ENCODE measurements at places on chromosomes 2 and 18.

DNA sequence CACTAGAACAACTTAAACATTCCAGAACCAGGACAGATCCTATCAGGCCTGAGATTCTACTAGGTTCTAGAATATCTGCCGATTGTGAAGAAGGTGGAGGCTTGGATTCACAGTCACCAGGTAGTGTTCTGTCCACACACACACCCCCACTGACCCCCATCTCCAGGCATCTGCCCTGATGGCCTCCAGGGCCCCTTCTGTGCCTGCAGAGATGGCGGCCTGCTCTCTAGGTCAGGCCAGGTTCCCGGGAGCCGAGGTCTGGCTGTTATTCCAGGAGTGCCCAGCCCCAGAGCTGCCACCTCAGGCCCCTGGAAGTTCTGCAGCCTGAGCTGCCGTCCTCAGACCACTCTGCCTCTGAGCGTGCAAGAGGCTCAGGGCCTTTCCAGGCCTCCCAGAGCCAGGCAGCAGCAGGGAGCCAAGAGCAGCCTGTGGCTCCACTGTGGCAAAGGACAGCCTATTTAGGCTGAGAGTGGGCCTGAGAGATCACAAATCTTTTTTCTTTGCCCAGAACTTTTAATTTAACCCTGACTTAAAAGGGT is 96.2 kb upstream of the ASAP2 start:
- DNase-seq = no peak

DNA sequence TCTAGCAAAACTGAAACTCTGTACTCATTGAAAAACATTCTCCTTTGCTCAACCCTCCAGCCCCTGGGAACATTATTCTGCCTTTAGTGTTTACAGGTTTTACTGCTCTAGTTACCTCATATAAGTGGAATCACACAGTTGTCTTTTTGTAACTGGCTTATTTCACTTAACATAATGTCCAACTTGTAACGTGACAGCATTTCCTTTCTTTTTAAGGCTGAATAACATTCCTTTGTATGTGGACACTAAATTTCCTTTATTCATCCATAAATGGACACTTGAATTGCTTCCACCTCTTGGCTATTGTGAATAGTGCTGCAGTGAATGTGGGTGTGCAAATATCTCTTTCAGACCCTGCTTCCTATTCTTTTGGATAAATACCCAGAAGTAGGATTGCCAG is 144.9 kb downstream of the ACTR3 start:
- DNase-seq = no peak

DNA sequence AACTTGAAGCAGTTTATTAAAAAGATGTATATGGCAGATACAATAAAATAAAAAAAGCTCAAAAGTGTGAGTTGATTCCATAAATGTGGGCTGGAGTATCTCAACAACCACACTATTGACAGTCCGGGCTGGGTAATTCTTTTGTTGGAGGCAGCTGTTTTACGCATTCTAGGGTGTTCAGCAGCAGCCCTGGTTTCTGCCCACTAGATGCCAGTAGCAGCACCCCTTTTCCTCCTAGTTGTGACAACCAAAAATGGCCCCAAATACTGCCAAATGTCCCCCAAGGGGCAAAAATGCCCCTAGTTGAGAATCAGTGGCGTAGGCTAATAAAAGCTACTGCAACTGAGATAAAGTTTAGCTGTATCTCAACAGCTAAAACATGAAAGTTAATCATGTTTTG is 44.8 kb downstream of the CHMP3 start:
- DNase-seq = no peak

- DNase-seq = no peak
Observed at GRCh38 chr18:55821219-55821618, 233.2 kb upstream of the TCF4 start.

- DNase-seq = no peak
Observed at GRCh38 chr2:187404431-187405110, 43.5 kb downstream of the CALCRL start.

DNA sequence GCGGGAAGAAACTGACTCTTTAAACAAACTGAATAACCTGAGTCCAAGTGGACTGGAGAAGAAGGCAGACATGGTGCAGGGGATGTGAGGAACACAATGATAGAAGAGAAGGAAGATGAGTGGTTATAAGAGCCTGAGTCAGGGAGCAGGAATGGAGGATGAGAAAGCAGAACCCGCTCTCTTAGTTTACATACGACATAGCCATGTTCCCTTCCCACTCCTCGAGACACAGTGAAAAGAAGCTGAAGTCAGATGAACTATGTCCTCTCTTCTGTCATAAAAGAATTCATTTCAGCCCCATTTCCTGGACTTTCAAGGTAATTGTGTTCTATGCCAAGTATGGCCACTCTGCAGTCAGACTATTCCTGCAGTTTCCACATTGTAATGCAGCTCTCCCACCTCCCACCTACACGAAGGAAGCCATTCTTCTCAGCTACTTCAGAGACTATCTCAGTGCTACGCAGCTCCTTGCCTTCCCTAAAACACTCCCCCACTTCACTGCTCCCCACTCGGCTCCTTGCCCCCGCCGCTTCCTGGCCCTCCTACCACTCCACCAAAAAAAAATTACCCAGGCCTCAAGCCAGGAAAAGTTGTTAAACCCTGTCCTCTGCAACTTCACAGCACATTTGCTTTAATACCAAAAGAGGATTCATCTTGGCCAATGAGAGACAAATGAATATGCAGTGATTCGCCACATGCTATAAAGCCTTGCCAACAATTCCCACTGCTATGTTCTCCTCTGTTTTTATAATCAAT is 323.4 kb upstream of the EPHA4 start:
- DNase-seq = no peak

- no peak for DNase-seq
Observed at GRCh38 chr2:126953483-126953882, 54.8 kb downstream of the TEX51 start.

GRCh38 chr2:23427350-23427749 is 42.4 kb downstream of the KLHL29 start:
- DNase-seq = no peak

DNA sequence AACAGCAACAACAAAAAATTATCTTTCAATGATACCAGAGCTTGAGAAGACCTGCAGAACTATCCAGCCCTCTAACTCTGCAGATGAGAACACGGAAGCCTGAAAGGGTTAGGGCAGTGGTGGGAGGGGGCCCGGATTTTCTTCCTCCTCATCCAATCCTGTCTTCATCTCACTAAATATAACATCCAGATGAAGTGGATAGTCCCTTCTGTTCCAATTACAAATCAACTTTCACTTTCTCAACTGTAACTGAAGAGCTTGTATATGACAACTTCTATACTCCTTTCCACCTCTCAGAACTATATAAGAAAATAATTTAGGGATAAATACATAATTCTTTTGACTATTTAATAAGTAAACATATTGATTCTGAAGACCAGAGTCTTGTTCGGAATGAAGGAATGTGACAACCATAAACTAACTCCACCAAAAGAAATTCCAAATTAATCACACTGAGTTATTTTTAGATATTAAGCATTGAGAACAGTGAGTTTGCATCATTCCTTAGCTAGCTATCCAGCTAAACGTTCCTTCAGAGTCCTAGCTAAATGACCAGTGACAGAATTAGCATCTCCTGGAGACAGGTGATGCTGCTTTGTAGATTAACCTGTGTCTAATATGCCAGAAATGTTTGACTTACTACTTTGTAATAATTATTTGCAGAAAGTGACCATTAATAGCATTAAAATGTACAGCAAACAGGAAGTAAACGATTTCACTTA is 32.7 kb downstream of the SFT2D3 start:
- DNase-seq = no peak

Measured in Caco-2 (cell line).